ENCODE measurements at places on chromosomes 2 and 18.
A peak's percentile ranks its signal among the peaks of the same experiment; 100 is the strongest.

- DNase-seq, result no peak
These were observed 111.1 kb downstream of the TTC27 start for GRCh38 chr2:32738939-32739338.

- peak; percentile 59 for DNase-seq
These were observed 1.6 kb downstream of the NEU4 start for GRCh38 chr2:241810307-241811200.

DNA sequence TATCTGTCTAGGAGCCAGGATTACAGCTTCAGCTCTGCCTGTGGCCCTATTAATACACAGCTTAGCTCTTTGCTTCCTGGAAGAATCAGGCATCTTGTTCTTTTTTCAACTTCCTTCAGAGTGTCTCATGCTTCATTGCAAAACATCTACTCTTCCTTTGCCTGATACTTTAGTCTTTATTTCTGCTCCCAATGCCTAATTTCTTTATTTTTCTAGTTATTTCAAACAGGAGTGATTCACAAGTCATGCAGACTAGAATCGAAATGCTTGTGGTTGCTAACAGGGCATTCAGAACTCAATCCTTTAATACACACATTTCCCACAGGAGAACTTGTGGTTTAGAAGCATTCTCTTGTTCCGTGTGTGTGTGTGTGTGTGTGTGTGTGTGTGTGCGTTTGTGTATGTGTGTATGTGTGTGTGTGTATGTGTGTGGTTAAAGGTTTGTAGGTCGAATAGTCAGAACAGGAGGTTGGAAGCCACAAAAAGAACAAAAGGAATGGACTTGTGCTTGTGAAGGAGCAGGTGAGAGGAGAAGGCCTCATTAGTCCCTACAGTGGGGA, 28.3 kb upstream of the INSIG2 start:
- no peak for DNase-seq

DNA sequence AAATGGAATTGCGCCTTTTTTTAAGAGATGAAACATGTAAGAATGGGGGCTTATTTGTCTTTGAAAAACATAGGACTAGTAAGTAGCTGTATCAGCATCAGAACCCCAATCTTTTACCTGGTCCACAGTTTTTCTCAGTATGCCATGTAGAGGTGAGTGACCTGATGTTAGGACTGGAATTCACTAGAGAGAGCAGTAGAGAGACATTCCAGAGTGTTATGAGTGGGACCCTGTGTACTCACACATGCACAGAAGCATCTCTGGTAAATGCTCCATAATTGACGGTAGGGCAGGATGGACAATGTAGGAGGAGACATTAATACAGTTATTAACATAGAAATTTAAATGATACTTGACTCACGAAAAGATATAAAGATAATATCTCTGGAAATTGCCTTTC, 1.4 kb upstream of the GALNT13 start:
- no peak for DNase-seq

- no peak for DNase-seq
These were observed 45.5 kb downstream of the OSR1 start for GRCh38 chr2:19312949-19313348.

DNA sequence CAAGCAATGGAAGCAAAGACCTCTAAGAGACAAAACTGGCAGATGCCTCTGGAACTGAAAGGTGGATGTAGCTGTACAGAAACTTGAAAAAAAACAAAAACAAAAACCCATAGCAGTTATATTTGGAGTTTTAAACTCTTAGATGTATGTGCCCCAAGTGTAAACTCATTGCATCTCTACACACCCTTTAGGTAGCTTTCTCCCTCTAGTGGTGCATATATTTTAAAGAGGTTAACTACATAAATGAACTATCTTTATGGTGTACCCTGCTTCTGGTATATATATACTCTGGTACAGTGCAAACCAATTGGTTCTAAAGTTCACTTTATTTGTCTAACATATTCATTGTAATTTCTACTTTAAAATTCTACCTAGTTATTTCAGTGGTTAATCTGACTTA, 518.2 kb downstream of the NRXN1 start:
- DNase-seq, result no peak

DNA sequence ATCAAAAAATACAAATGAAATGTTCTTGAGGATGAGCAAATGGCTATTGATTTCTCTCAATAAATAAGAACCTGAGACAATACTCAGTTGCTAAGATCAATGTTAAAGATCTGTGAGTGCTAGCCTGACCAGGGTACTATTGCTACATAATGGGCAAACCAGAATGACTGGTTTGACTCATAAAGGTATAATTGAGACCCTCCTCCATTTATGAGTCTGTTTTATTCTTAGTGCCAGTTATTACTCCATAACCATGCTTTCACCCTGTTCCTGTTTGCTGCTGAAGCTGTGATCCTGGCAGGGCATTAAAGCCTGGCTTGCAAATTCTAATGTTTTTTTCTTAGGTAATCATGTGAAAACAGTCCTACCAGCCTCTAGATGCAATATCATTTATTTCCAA, 56.6 kb upstream of the PPM1B start:
- DNase-seq, result no peak

DNA sequence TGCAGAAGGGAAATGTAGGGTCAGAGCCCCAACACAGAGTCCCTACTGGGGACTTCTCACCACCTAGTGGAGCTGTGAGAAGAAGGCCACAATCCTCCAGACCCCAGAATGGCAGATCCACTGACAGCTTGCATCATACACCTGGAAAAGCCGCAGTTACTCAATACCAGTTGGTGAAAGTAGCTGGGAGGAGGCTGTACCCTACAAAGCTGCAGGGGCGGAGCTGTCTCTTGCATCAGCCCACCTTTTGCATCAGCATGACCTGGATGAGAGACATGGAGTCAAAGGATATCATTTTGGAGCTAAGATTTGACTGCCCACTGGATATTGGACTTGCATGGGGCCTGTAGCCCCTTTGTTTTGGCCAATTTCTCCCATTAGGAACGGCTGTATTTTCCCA, 237.3 kb downstream of the CALCRL start:
- no peak for DNase-seq

DNA sequence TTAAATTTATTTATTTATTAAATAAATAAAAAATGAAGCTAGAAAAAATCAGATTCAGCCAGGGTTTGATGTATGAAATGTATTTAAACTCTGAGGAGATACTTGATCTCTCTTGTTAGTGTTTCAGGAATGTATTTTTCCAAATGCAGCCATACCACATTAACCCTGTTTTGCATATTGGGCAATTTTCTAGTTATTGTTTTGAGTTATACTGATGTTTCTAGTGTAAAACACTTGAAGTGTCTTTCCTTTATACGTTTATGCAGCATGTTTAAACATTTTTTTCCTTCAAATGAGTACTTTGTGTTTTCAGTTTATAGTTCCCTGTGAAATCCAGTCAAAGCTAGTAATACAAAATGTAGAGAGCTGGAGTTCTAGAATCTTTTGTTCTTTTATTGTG, 69.9 kb downstream of the WDR7 start:
- no peak for DNase-seq

- no peak for DNase-seq
These were observed 189.2 kb downstream of the NCK2 start for GRCh38 chr2:105933906-105934305.

DNA sequence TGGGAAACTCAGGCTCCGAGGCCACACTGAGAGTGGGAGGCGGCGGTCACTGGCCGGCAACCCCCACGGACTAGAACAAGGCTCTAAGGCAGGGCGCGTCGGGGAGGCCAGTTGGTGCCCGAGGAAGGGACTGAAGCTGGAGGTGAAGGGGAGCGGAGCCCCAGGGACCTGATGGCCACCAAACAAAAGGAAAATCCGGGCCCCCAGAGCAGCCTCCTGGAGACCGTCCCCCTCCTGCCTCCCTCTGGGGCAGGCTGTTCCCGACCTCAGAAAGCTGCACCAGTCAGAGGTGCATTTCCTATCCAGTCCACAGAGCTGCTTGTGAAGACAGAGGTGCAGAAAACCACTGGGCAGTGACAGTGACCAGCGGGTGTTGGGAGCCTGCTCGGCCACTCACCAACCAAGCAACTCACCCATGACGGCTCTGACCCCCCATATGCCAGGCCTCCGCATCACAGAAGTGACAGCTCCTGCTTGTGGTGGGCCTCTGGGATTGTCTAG, 172.7 kb downstream of the TWIST2 start:
- peak; percentile 53 for DNase-seq

GRCh38 chr2:71891719-71892422, 255.8 kb downstream of the CYP26B1 start:
- DNase-seq, result no peak

GRCh38 chr2:112483042-112483473, 1.1 kb downstream of the TTL start:
- no peak for DNase-seq

DNA sequence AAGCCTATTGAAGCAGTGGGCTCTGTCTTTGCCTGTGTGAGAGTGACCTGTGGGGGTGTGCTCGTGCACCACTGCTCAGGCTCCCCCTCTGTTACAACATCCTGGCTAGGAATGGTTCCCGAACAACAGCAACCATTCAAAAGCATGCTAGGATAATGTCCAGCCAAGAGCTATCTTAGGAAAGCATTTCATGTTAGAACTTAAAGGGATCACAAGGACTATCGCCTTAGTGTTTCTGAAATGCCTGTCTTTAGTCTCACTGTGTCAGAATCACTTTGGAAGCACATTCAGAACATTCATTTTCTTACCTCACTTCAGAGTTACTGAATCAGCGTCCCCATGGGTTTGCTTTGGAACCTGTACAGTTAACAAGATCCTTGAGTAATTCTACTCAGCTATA, 134.9 kb upstream of the DSEL start:
- DNase-seq, result no peak

GRCh38 chr2:85547089-85547858, 8.3 kb downstream of the MAT2A start:
- no peak for DNase-seq

DNA sequence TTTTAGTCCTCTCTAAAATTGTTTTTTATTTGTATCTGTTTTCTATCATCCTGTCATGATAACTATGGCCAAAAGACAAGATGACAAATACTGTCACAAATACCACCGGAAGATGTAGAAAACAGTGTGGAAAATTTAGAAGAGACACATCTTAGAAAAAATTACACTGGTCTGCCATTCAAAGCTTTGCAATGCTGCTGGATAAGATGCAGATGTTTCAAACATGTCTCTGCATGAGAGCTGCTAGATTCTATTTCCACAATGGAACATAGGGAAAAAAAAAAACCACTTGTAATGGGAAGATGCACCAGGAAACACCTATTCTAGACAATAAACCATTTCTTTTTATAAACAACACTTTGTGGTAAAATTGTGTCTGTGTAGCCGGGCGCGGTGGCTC, 5.8 kb upstream of the TAF1B start:
- no peak for DNase-seq

- no peak for DNase-seq
These were observed 132.8 kb upstream of the CTDP1 start for GRCh38 chr18:79546781-79547272.

DNA sequence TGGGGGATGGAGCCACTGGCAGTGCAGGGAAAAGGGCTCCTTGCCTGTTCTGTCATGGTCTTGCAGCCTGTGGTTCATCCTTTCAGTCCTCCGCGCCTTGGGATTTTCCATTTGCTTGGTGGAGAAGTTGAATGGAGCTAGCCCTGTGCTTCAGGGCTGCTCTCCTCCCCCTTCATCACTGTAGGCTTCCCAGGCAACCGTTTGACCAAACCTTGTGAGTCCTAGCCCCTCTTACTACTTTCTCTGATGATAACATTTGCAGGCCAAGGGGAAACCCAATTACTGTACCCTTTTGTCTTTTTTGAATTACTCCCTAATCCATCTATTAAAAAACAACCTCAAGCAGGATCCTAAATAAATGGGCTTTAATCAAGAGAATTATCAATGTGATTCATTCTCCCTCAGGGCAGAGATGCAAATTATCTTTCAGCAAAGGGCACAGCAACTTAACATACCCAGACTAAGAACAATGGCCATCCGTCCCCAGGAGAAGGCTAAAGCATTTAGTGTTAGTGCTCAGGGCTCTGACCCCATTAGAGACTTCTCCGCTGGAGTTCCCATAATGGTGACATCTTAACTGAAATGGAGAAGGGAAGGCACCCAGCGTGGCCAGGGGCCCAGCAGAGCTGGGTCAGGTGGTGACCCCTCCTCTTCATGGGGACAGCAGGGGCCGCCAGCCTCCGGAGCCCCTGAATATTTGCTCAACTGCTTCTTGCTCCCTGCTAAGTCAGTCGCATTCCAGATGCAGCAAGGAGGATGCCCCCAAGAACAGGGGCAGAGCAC, 40.7 kb downstream of the RHOB start:
- DNase-seq, result peak; percentile 56

DNA sequence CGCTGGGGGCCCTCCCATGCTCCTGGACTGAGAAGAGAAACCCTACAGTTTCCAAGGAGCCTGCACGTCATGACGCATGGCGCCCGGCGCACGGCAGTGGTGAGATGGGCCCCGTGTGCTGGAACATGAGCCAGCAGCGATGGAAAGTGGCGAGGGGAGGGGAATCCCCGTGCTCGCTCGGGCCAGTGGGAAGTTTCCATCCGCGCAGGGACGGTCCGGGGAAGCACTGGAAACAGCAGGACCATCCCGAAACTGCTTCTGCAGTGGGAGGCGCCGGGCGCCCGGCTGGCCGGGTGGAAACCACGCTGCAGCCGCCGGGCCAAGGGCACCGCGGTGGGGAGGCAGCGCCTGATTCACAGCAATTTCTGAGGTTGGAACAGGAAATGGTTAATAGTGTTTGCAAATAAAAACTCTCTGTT, 4.9 kb upstream of the PDCD1 start:
- DNase-seq, result peak; percentile 82

- no peak for DNase-seq
These were observed 73.7 kb downstream of the MRPS9 start for GRCh38 chr2:105111365-105112150.

- no peak for DNase-seq
These were observed 32.0 kb downstream of the ERCC3 start for GRCh38 chr2:127261804-127262406.

DNA sequence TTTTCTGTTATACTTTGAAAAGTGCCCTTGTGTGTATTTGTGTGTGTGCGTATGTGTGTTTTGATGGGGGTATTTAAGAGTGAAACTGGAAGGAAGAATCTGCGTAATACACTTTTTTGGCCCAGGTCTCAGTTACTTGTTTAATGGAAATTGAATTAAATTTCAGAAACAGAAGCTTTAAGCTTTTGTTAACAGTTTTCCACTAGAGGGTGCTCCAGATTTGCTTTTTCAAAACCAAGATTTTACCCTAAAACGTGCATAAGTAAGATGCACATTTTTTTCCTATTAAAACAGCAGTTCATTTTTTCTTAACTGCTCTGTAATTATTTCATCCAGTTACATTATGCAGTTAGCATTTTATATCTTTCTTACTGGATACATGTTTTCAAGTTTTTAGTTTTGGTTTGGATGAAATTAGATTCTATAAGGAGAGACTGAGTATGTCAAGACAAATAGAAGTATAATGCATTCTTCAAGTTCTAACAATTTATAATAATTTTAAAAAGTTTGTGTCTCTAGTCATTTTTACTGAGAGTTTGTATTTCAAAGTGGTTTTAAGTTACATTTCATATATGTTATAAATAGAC, 97.2 kb downstream of the PIK3C3 start:
- DNase-seq, result no peak
